ENCODE measurements at places on chromosomes 11 and 22.
A peak's percentile ranks its signal among the peaks of the same experiment; 100 is the strongest.

DNA sequence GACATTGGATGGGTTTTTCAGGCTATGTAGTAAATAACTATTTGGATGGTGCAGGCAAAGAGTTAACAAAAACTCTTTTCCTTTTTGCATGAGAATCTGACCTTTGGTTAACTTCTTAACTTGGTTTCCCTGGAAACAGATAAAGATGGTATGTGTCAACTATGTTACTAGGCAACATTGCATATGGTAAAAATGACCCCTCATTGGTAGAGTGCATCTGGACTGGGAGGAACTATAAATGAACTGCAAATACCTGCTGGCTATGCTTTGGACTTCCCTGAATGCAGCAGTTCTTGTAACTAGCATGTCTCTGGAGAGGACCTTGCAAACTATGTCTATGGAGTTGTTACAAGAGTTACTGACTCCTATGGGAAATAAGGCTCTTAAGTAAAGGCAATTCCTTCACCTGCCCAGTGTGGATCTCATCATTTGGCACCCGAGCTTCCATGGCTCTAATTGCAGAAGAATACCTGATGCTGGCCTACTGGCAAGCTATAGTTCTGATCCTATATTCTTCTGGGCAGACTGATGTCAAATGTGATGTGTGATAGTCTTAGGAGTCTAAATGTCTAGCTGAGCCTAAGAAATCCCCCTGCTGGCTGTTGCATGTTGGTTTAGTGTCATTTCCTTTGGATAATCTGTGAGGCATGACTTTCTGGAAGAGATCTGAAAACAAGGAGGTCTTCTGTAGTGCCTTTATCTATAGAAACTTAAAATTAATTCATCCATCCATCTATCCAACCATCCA is 126.7 kb upstream of the MTMR2 start:
- H3K4me3 ChIP-seq, result no peak overlapping the region
- H3K27me3 ChIP-seq, result no peaks in the 10 kb centered on the region
- peaks cover 4% of the 10 kb centered on the region for H3K4me1 ChIP-seq
- no peaks in the 10 kb centered on the region for H3K36me3 ChIP-seq

GRCh38 chr11:95364324-95365295 is 133.6 kb upstream of the SESN3 start:
- H3K4me1 ChIP-seq, result peaks cover 33% of the 10 kb centered on the region
- H3K36me3 ChIP-seq, result no peaks in the 10 kb centered on the region
- DNase-seq, result no peak
- H3K27me3 ChIP-seq, result no peaks in the 10 kb centered on the region
- no peak overlapping the region for H3K4me3 ChIP-seq

DNA sequence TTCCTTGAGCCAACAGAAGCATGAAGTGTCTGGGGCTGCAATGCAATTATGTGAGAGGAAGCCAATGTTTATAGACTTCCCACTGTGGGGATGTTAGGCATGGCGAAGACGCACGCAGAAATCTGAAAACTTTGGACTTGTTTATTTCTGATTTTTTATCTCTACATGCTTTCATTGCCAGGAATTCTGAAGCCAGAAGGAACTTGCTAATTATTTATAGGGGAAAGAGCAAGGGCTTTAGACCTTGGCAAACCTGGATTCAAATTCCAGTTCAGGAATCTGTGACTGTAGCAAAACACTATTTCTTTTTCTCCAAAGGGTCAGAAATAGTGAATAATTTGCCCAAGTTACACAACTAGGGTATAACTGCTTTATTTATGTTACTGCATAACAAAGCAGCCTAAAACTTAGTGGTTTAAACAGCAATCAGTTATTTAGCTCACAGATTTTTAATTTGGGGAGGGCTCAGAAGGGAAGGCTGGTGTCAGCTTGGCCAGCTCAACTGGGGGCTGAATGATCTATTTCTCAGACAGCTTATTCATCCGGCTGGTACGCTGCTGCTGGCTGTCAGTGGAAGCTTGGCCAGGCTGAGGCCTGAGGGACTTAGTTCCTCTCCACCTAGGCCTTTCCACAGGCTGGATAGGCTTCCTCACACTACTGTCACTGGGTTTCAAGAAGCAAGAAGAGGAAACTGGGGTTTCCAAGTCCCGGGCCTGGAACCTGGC is 1.9 kb upstream of the OR6Q1 start:
- H3K36me3 ChIP-seq, result no peaks in the 10 kb centered on the region
- H3K4me1 ChIP-seq, result peaks cover 12% of the 10 kb centered on the region
- H3K27me3 ChIP-seq, result no peaks in the 10 kb centered on the region
- DNase-seq, result peak; percentile 66

GRCh38 chr11:117891362-117891761 is 14.9 kb upstream of the FXYD6 start:
- peak; percentile 2 for DNase-seq
- H3K27me3 ChIP-seq, result no peaks in the 10 kb centered on the region
- no peaks in the 10 kb centered on the region for H3K4me1 ChIP-seq
- no peaks in the 10 kb centered on the region for H3K36me3 ChIP-seq

DNA sequence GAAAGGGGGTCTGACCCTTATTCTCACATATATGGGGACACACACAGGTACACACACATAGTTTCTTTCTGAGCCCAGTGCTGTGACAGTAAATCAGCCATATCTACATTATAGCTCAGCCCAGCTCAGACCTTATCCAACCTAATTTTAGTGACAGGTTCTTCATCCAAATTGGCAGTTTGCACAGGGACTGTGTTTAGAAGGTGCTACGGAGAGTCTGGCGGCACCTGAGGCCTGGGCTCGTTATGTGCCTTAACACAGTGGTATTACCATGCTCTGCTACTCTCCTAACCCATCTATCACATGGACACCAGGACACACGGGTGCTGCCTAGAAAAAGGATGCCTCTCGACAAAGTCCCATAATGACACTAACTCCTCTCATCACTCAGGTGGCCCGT is 109.3 kb downstream of the GALNT18 start:
- no peaks in the 10 kb centered on the region for H3K4me1 ChIP-seq
- H3K27ac ChIP-seq, result no peak overlapping the region
- H3K4me3 ChIP-seq, result no peak overlapping the region
- H3K36me3 ChIP-seq, result no peaks in the 10 kb centered on the region
- no peaks in the 10 kb centered on the region for H3K27me3 ChIP-seq

GRCh38 chr22:31244046-31244942 is 32.2 kb downstream of the LIMK2 start:
- H3K27ac ChIP-seq, result peak overlapping the region; percentile 87
- H3K4me1 ChIP-seq, result peaks cover 12% of the 10 kb centered on the region

GRCh38 chr22:20226077-20226716 is 41.9 kb downstream of the RTN4R start:
- H3K36me3 ChIP-seq, result no peaks in the 10 kb centered on the region
- H3K27ac ChIP-seq, result no peak overlapping the region
- no peaks in the 10 kb centered on the region for H3K27me3 ChIP-seq
- DNase-seq, result no peak
- H3K4me1 ChIP-seq, result peaks cover 33% of the 10 kb centered on the region

DNA sequence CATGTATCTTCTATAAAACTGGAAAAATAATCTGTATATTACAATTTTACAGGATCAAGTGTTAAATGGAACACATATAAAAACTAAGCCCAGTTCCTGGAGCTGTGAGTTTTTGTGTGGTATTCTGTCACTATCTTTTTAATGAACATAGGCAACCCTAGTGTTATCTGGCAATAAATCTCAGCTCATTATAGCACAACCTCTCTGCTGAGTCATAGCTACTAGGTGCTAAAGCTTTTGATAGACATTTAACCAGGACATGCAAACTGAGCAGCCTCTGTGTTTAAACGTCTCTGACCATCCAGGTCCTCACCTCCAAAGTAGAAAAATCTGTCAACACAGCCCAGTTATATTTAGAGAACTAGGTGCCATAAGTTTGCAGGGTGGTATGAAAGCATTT is 91.0 kb upstream of the CARD18 start:
- H3K27ac ChIP-seq, result no peak overlapping the region
- no peaks in the 10 kb centered on the region for H3K4me1 ChIP-seq
- no peak overlapping the region for H3K4me3 ChIP-seq
- H3K27me3 ChIP-seq, result no peaks in the 10 kb centered on the region

DNA sequence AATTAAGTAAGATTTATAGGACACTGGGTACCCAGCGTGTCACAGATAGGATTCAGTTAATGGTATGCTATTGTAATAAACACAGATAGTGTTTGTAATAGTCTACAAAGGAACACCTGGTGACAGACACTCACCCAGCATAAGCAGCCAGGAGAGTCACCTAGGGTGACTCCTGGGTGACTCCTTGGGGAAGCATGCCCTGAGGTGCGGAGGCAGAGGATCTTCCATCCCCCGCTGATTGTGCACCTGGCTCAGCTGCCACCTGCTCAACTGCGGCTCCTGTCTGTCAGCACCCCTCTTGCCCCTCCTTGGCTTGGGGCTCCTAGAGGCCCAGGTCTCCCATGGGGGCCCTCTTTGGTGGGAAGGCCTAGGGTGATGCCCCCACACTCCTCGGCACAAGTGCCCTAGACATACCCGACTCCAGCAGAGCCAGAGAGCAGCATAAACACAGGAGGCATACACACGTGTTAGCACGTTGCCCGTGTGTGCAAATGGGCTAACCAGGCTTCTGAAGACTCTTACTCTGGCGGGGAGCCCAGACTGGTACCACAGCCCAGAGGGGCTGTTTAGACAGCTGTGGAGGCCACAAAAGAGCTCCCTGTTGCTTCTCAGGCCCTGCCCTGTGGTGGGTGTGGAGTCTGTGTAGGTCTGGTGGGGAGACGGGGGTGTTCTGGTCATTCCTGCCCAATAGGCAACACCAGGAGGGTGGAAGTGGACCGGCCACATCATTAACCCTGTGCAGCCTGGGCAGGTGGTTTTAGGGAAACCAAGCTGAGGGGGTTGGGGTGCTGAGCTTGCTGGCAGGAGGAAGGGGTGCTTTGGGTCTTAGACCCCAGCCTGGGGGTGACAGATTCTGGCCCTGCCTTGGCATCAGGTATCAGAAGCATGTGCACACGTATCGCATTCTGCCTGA is 3.0 kb downstream of the INPPL1 start:
- H3K4me1 ChIP-seq, result peaks cover 6% of the 10 kb centered on the region
- DNase-seq, result no peak
- H3K27me3 ChIP-seq, result no peaks in the 10 kb centered on the region
- peaks cover 44% of the 10 kb centered on the region for H3K36me3 ChIP-seq

- H3K27me3 ChIP-seq, result no peaks in the 10 kb centered on the region
- H3K4me3 ChIP-seq, result no peak overlapping the region
- no peak overlapping the region for H3K27ac ChIP-seq
- no peaks in the 10 kb centered on the region for H3K36me3 ChIP-seq
- DNase-seq, result no peak
Measured at GRCh38 chr11:61110255-61111049, 8.2 kb downstream of the CD5 start.

DNA sequence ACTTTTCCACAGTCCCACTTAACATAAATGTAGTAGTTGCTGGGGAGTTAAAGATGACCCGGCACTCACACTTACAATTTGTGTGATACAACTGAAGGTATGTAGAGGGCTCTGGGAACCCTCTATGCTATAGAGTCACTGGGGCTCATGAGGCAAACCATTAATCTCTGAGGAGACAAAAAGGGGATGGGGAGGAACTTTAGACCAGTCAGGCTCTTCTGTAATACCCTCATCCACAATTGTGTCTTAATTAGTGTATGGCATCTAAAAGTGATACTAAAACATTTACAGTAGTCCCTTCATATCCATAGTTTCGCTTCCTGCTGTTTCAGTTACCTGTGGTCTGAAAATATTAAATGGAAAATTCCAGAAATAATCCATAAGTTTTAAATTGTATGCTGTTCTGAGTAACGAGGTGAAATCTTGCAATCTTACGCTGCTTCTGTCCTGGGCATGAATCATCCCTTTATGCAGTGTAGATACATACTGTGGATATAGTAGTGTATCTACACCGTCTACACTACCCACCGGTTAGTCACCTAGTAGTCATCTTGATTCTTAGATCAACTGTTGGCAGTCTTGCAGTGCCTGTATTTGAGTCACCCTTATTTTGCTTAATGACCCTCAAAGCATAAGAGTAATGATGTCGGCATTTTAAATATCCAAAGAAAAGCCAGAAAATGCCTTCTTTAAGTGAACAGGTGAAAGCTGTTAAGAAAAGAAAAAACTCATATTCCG is 12.2 kb downstream of the CBL start:
- no peak overlapping the region for H3K4me3 ChIP-seq
- H3K36me3 ChIP-seq, result no peaks in the 10 kb centered on the region
- no peaks in the 10 kb centered on the region for H3K4me1 ChIP-seq
- DNase-seq, result no peak
- no peak overlapping the region for H3K27ac ChIP-seq
- H3K27me3 ChIP-seq, result no peaks in the 10 kb centered on the region

DNA sequence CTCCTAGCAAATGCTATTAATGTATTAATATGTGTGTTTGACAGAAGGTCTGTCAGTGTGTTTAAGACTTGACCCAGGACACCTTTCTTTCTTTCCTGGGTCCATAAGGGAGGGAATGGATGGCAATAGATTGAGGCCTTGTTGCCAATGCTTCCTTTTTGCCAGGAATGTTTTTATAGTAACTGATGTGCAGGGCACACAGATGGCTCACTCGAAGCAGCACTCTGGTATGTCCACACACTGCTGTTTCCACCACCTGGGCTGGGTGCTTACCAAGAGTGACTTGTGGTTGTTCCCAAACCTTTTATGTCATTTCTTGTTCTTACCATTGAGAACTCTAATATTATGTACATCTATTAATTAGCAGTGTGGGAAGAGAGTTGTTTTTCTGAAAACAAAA is 396.9 kb upstream of the SYN3 start:
- no peaks in the 10 kb centered on the region for H3K36me3 ChIP-seq
- H3K4me1 ChIP-seq, result no peaks in the 10 kb centered on the region
- DNase-seq, result no peak
- H3K27me3 ChIP-seq, result no peaks in the 10 kb centered on the region

DNA sequence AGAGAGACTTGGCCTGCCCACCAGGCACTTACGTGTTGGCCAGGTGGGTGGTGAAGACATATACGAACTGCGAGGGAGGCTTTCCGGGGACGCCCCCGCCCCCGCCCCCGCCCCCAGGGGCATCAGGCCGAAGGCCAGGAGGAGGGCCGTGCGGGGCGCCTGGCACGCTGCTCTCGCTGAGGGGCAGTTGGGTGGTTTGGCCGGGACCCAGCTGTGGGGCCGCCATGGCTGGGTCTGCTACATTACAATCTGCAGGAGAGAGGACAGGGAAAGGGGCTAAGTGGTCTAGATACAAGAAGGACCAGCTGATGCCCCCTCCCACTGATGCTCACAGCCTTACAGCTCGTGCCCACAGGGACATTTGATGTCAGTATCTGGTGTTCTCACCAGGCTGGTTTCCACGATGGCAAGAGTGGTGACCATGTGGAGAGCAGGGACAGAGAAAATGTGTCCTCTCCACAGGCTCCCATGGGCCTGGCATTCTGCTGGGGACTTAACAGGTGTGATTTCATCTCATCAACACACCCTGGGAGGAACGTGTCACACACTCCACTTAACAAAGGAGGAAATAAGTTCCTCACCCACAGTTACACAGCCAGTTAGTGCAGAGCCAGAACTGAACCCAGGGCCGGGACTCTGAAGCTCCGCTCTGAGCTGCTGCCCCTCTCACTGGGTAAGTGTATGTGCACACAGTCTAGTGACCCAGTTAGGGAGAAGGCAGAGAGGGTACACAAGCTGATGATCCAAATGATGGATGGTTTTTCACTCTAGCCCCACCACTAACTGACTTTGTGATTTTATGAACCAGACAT is 19.7 kb downstream of the CXCR5 start:
- peaks cover 5% of the 10 kb centered on the region for H3K4me1 ChIP-seq
- peak overlapping the region; percentile 97 for H3K27ac ChIP-seq
- H3K4me3 ChIP-seq, result no peak overlapping the region
- no peak for DNase-seq
- no peaks in the 10 kb centered on the region for H3K27me3 ChIP-seq
- H3K36me3 ChIP-seq, result peaks cover 78% of the 10 kb centered on the region

- no peaks in the 10 kb centered on the region for H3K27me3 ChIP-seq
- no peak overlapping the region for H3K4me3 ChIP-seq
- DNase-seq, result no peak
Measured at GRCh38 chr11:76568139-76568538, 102.4 kb downstream of the LRRC32 start.

GRCh38 chr11:77029829-77030228 is 4.4 kb upstream of the B3GNT6 start:
- no peak overlapping the region for H3K27ac ChIP-seq
- no peaks in the 10 kb centered on the region for H3K36me3 ChIP-seq
- DNase-seq, result no peak
- no peaks in the 10 kb centered on the region for H3K4me1 ChIP-seq
- no peaks in the 10 kb centered on the region for H3K27me3 ChIP-seq

Data from ascending aorta (tissue), 2 donors.